ENCODE measurements at places on chromosomes 5 and 9.

- no peak for DNase-seq
Measured at GRCh38 chr5:129465776-129466344, 5.8 kb downstream of the ADAMTS19 start.

GRCh38 chr5:139459451-139459934 is 3.0 kb downstream of the ECSCR start:
- DNase-seq = no peak

- DNase-seq = no peak
Measured at GRCh38 chr9:97475059-97475458, 26.4 kb upstream of the TMOD1 start.

DNA sequence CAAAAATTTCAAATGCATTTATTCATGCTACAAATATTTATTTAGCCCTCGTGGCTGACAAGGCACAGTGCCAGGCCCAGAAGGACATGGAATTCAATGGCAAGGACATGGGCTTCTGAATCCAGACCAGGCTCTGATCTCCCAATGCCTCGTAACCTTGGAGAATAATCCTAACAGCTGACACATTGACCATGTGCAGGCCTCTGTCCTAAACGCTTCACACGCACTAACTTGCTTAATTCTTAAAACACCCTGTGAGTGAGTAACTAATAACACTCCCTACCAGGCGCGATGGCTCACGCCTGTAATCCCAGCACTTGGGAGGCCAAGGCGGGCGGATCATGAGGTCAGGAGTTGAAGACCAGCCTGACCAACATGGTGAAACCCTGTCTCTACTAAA is 33.2 kb downstream of the MYO10 start:
- DNase-seq = no peak

GRCh38 chr9:110928599-110928998 is 109.7 kb downstream of the LPAR1 start:
- DNase-seq = no peak

DNA sequence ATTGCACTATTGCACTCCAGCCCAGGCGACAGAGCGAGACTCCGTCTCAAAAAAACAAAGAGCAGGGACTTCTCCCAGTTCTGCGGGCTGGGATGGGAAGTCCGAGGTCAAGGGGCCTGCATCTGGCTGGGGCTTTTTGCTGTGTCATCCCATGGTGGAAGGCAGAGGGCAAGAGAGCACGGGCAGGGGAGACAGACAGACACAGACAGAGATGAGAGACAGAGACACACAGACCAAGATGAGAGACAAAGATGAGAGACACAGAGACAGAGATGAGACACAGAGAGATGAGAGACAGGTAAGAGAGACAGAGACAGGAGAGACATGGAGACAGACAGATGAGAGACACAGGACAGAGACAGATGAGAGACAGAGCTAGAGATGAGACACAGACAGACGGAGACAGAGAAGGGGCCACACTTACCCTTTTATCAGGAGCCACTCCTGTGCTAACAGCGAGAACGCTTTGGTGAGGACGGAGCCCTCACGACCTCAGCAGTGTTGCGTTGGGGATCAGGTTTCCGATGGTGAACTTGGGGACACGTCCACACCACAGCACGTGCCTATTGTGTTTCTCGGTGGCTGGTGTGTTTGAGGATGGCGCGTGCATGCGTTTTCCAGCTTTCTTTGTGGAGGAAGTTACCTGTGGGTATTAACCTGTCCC is 8.9 kb upstream of the TOR4A start:
- DNase-seq = no peak

- DNase-seq = no peak
Measured at GRCh38 chr9:72905514-72906480, 47.1 kb downstream of the ALDH1A1 start.

DNA sequence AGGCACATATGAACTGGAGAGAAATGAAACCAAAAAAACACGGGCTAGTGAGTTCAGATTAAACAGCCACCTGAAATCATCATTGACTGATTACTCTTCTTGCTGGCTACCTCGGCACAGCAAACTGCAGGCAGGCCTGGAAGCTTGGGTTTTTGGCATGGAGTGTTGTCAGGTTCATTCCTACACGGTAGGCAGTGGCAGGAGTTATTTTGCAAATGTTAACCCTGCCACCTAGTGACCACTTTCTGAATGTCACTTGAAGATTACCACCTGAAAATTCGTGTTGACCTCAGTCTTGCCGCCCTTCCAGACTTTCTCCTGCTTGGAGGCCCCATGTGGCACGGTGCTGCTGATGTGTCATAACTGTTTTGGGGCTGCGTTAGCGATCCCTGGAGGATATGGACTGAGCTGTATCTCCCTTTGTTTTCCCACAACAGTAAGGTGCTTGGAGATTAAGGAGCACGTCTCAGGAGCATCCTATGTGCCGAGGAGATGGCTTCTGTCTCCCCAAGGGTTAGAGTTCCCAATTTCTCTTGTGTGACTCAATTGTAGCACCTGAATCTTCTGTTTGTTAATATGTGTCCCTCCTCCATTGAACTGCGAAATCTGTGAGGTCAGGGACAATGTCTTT is 12.7 kb upstream of the CD180 start:
- DNase-seq = peak; percentile 55

DNA sequence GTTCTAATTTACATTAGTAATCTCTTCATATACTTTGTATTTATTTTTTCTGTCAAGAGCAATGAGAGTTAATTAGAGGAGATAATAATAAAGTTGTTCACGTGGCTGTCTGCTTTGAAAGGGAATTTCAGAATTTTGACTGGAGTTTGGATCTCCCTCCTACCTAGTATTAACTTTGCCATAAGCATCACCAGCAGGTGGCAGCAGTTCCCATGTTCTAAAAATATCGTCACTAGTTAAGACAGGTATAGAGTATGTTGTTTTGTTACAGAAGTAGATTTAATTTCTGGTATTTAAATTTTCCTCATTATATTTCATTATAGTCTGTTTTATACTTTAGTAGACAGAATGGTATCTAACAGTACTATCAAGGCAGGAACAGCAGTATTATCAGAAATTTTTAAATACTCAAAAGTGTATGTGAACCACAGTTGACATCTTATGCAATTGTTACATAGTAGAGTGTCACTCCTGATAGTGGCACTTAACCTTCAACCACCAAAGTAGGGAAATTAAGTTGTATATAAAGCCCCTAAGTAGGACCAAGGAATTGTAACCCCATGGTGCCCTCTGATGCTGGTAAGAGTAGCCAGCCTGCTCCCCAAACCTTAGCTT is 20.4 kb downstream of the GNPDA1 start:
- DNase-seq = peak; percentile 72

DNA sequence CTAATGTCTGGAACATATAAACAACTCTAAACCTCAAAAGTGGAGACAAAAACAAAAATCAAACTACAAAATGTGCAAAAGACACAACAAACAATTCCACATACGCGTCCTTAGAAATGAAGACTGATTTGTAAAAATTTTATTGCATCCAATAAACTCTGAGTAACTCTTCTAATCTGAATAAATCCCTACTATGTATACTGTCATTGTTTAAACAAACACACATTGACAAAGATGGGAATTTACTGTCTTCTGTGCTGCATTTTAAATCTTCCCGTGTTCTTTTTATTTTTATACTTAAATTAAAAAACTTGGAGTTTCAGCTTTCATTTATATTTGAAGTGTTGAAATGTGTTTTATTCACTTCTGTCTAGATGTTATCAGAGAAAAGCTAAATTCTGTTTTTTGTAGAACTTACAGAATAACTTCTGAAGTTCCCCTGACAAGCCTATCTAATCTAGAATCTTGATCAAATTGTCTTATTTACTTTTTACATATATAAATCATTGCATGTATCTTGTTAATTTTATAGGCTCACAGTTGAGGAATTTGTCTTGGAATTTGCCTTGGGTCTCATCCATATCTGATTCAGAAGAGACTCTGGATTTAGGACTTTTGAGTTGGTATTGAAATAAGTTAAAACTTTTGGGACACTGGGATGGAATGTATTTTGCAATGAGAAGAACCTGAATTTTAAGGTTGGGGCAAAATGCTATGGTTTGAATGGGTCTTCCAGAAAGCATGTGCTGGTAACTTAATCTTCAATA is 2064.4 kb upstream of the C9orf72 start:
- no peak for DNase-seq

GRCh38 chr5:72646246-72646866 is 139.1 kb upstream of the ZNF366 start:
- DNase-seq = no peak

DNA sequence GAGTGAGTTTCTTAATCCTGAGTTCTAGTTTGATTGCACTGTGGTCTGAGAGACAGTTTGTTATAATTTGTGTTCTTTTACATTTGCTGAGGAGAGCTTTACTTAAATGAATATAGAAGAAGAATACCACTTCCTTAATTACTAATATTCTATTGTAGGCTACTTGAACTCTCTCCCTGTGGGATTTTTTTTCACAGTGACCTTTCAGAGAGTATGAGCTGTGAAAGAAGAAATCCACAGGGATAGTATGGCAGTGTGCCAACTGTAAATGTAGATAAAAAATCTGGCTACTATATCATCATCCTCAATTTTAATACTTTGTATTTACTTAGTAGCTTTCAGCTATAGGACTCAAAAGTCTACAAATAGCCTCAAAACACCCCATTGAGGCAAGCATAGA is 67.3 kb downstream of the COMMD10 start:
- DNase-seq = no peak

DNA sequence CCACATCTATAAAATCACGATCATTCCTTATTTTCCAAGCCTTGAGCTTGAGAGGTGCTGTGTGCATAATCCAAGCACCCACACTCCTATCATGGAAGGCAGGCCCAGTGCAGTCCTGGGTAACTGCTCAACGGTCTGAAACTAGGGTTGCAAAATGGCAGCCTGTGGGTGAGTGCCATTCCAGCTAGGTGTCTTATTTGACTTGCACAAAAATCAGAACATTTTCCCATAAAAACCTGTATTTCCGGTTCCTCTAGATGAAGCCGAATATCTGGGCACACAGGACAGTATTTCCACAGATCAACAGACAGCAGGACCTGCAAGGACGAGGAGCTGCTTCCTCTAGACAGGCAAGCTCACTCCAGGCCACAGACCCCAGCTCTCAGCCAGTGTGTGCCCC is 588.8 kb downstream of the BNC2 start:
- no peak for DNase-seq

DNA sequence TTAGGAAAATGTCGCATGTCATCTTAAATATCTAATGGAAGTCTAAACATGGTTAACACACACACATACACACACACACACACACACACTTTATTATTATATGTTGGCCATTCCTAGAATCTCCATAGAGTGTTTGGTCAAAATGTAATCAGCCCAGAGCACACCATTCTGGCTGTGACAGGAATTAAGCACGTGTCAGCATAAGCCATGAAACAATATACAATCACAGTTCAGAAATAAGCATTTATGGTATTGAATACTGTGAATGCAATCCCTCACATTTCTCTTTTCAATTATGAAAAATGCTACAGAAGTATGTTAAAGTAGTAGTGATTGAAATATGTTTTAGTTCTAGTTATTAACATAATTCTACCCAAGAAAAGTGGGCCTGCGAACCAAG is 611.6 kb downstream of the PRELID2 start:
- DNase-seq = no peak

- peak; percentile 79 for DNase-seq
Measured at GRCh38 chr9:127937388-127938297, at the start of gene DPM2. TSS of gene DPM2 (minus strand) at chr9:127937854. CDS start at chr9:127937820, 34 bp downstream.

GRCh38 chr5:14168793-14169262 is 25.7 kb downstream of the TRIO start:
- DNase-seq = no peak

DNA sequence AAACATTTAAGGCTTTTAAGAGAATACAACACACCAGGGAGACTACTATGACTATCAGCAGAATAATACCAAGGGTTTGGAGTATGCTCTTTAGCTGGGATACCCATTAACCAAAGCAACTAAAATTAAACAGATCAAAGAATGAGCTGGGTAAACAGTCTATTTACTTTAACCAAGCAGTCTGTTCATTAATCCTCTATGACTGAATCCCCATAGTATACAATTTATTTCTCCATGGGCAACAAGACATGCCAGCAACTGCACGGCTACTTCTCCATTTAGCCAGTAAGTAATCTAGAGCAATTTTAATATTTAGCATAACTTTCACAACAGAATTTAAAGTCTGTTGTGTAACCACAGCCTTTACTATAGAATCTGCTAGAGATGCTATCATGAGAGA is 77.6 kb downstream of the CDO1 start:
- no peak for DNase-seq

- no peak for DNase-seq
Measured at GRCh38 chr5:54727874-54728587, 210.5 kb downstream of the SNX18 start.

DNA sequence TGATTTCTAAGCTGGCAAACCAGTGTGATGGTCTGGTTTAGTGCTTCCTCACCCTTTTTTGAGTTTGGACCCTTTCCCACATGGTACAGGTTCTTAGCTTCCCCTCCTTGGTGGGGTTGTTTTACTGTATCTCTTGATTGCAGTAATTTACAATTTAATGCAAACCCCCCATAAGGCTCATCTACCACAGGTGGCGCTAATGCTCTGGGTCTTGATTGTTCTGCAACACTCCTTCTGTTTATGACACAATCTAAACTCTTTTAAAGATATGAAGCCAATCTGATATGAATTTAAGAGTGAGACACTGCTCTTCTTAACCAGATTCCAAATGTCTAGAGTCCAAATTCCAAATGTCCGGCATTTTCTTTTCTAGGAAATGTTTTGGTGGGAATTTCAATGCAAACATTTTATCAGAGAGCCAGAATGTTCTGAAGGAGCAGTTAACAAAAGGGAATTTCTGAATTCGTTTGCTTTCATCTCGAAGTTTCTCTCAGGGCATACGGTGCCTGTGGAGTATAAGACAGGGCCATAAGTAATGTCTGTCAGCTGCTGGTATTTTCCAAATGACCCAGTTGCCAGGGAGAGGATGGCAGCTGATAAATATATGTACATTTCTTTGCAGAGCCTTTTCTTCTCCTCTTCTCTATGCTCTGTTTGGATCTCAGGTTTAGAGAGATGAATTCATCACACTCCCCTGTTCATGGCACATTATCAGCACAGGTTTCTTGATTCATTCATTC is 246.8 kb downstream of the ARHGAP26 start:
- DNase-seq = peak; percentile 5

DNA sequence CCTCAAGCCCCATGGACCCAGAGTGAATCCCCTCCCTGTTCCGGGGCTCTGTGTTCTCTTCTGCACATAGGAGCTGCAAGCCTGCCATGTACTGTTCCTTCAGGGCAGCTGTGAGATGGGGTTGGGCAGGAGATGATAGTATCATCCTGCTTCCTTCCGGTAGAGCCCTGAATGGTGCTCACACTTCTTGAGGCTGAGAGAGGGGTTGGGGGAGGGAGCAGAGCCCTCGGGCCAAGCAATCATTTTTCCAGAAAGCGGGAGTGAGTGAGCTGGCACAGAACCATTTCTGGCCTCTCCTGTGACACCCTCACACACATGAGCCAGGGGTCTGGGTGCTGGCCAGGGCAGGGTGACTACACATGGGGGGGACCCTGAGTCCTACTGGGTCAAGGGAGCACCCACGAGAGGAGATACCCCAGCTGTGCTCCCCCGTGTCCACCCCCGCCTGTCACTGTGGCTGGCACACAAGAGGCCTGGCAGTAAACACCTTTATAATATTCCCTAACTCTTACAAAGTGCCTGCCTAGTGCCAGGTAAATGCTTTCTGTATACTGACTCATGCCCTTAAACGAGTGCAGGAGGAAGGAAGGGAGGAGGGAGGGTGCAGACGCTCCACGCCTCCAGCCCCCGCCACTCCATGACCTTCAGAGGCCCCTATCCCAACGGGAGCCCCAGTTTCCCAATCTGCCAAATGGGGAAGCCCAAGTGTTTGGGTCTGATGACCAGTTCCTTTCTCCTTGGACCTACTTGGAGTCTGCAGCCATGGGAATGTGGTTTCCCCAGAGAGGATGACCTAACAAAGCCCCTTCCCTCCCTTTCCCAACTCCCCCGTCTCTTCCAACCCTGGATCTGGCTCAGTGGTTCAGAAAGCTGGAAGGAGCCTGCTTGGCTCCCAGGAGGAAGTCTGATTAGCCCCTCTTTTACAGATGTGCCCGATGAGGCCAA is 15.5 kb downstream of the AKNA start:
- DNase-seq = no peak

Measured in effector memory CD4-positive, alpha-beta T cell (primary cell).